ENCODE measurements at places on chromosomes 2 and 18.

DNA sequence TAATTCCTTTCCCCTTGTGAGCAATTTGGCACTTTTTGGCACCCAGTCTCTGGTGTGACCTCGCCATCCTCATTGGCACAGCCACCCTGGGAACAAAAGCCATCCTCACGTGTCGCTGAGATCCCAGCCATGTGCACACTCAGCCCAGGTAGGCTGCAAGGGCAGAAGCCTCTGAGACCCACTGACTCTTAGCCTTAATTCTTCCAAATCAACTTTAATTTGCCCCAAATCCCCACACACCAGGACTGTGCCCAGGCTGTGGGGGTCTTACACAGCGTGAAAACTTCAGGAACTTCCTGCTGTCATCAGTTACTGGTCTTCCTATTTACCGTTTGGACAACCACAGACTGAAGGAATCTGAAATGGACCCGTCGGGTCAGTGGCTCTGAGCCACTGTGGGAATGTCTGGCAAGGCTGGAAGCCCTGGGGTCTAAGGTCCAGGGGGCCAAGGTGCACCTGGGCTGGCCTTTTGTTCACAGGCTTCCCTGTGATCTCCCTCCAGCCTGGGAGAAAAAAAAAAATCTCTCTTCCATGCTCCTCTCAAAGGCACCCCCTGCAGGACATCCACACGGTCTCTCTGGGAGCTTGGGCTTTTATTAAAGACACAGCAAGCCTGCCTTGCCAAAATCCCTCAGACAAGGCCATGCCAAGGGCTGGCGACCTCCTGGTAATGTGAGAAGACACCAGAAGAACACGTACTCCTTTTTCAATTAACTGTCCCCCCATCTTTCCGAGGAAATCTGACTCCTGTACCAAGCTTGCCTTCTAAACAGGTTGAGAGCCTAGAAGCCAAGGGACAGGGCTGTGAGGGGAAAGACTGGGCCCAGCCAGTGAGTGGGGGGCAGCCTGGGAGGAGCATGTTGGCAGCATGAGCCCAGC is 42.1 kb upstream of the LAPTM4A start:
- DNase-seq, result no peak

DNA sequence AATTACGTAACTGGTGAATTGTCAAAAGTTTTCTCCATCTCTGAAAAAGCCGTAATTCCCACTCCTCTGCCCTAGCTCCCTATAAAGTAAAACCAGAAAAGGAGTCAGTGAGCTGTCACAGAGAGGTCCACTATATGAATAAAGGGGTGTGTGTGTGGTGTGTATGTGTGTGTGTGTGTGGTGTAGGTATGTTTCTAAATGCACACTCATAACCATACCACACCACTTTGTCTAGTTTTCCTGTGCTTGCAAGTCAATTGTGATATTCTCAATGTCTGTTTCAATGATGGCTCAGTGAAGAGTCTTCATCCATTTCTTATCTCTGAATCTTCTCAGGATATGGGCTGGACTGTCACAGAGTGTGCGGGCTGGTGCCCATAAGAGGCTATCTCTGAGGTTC is 54.8 kb upstream of the CCDC68 start:
- DNase-seq, result no peak

DNA sequence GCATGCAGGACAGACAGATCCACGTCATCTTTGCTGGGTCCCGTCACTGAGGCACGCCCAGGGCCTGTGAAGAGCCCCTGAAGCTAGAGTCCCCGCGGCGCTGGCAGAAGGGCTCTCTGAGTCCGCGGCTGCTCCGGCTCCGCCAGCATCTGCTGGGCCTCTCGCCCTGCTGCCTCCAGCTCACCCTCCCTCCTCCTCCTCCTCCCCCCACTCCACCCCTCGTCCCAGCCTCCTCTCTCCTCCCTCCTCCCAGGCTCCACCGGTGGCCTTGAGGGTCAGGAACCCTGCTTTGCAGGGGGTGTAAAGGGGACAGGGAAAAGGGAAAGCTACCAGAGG is at the start of gene TNS1:
TSS of gene TNS1 (minus strand) at position 151 of the 336 bp plus-strand sequence. CDS start at position 28, 123 bp downstream.
- DNase-seq, result no peak

DNA sequence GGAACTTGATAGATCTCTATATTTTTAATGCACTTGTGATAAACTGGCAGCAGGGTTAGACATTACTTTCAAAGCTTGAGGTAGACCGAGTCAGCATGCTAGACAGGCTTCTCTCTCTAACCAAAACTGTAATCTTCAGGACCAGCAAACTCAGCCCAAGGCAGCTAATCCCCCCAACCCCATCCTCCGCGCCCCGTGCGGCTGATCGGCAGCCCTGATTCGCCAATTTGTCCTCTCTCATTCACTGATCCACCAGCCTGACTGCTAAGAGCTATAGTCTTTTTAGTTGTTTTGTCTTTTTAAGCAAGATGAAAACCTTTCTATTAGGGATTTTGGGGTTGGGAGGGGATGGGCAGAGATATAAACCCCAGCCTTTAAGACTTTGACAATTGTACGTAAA is 20.7 kb downstream of the ASPRV1 start:
- DNase-seq, result no peak

- DNase-seq, result no peak
These were observed 33.5 kb downstream of the PNO1 start for GRCh38 chr2:68190991-68191731.

- DNase-seq, result no peak
These were observed 241.8 kb upstream of the EPC2 start for GRCh38 chr2:148402786-148403185.

GRCh38 chr2:226066873-226067272 is 667.4 kb downstream of the NYAP2 start:
- DNase-seq, result no peak

DNA sequence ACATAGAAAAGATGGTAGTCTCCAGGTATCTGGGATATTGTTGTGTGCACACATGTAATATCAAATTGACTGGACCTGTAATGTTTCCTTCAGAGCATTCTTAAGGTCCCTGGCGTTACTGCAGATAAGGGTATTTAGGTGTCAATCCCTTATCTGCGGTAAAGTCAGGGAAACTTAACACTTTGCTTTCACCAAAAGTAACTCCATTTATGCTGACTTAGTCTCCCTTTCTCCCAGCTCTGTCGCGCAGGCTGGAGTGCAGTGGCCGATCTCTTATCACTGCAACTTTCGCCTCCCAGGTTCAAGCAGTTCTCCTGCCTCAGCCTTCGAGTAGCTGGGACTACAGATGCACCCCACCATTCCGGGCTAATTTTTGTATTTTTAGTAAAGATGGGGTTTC is 1.8 kb downstream of the CNNM3 start:
- no peak for DNase-seq

GRCh38 chr2:216911886-216912285 is 52.0 kb upstream of the TNP1 start:
- no peak for DNase-seq

DNA sequence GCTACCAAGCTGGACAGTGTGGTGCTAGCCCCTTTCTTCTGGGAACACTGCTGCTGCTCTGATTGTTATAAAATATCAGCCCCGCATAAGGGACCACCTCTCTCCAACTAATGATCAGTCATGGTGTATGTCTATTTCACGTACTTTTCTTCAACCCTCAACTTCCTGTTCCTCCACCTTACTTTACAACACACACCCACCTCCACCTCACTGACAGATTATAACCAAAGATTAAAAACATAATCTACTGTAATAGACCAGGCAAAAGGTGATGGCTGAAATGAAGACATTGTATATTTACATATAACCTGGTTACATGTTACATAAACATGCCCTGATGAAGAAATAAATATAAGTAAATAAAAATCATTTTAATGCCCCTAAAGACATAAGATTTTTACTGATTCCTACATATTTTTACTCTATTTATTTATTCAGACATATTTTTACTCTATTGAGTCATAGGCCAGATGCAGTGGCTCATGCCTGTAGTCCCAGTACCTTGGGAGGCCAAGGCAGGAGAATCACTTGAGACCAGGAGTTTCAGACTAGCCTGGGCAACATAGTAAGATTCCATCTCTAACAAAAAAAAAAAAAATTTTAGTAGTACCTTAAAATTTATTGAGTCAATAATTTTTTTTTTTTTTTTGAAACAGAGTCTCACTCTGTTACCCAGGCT is 12.8 kb downstream of the STK39 start:
- no peak for DNase-seq

DNA sequence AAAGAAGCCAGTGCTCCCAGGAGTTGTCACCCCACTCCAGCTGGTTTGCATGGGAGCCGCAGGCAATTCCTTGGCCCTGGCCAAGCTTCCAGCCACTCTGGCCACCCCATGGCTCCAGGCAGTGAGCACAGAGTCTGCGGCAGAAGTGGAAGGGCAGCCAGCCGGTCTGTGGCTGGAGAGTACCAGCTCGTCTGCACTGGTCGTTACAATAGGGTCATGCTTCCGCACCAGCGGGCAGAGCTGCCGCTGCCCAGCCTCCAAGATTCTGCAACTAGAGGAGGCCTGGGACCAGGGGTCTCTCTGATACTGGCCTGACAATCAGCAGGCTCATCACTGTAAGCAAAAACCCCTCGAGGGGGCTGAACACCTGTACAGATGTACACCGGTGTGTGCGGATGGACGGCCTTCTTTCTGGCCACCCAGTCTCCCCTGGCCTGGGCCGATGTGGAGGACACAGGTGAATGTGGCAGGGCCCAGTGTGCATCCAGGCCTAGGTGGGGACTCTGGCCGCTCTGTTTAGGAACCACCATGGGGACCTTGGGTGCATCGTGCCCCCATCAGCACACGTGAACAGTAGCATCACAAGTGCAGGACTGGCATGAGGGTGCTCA is 51.9 kb upstream of the ODC1 start:
- DNase-seq, result no peak

- no peak for DNase-seq
These were observed 1.2 kb upstream of the C2orf72 start for GRCh38 chr2:231036131-231036530.

DNA sequence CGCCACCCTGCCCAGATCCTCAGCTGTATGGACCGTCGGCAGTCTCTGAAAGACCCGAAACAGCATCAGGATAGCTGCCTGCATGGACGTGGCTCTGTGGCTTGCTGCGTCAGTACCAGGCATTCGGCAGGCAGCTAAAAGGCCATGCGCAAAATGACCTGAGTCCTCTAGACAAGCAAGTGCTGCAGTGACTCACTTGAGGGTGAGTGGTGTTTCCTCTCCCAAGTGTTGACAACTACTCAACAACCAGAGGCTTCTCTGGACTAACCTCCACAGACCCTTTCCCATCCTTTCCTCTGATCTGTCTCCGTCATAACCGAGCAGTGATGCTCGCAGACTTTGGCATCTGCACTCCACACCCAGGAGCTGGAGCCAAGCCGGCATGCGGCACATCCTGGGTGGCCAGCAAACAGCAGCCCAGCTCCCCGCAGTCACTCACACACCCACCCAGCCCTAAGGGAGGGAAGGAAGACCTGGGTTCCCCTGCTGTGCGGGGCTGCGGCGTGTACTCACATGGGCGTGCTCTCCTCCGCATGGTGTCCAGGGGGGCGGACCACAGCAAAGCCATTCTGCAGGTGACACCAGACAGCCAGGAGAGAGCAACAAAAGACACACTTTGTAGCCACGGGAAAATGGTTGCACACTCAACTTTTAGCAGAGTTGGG is 239.3 kb downstream of the TWIST2 start:
- no peak for DNase-seq

DNA sequence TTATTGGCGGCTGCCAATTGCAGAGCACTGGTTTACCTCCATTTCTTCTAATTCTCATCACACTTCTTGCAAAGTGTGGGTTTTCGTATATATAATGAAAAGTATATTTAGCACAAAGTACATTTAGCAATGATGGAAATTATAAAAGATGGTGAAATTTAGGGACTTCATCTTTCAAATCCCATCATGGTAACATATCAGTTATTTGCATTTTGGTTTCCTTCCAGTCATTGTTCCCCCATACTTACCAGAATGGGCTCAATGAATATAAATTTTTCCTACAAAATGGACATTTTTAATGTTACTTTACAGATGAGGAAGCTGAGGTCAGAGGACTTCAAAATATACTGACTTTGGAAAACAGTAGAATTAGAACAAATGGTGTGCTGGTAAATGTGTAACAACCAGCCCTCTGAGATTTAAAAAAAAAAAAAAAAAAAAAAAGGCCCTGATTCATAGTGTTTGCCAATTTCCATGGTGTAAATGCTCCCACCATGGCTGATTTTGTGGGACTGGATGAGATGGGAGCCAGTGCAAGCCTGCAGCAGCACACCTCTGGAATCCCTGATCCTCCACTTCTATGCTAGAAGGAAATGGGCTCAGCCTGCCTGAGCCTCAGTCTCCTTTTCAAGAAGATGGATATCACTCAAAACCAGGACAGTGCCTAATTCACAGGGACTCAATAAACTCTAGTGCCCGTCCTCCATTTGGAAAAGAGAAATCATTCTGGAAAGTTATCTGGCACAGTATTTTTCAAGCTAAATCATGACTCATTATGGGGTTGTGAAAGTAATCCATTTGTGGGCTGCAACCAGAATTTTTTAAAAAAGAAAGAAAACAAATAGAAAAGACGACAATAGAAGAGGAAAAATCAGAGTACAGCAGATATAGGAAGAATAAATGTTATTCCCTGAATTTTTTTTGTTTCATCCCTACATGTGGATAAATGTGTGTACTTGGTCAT is 34.0 kb downstream of the LBH start:
- DNase-seq, result no peak

DNA sequence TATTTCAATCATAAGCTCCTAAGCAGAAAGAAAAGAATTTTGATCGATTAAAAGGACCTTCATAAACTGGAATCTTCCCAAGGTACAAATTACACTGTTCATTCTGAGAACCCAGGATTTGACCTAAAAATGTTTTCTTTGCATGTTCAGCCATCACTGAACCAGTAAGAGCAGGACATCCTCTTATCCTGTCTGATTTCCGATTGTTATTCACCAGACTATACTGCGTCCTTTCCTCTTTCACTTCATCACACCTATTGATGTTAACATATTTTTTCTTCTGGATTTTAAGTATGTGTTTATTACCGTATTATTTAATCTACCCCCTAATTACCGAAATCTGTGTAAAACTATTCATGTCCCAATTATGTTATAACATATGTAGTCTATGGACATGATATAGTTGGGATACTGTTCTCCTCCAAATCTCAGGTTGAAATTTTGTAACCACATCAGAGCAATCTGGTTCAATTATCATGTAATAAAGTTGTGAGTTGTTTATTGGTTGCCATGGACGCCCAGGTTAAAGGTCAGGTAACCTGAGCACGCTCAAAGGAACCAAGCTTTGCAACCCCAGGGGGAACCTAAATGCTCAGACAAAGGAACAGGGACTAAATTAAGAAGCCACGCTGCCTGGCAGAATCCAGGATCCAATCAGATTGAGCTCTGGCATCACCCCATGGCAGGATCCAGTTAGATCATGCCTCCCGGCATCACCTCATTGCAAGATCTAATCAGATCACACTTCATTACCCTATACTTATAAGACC is 11.6 kb upstream of the TBC1D8 start:
- no peak for DNase-seq

DNA sequence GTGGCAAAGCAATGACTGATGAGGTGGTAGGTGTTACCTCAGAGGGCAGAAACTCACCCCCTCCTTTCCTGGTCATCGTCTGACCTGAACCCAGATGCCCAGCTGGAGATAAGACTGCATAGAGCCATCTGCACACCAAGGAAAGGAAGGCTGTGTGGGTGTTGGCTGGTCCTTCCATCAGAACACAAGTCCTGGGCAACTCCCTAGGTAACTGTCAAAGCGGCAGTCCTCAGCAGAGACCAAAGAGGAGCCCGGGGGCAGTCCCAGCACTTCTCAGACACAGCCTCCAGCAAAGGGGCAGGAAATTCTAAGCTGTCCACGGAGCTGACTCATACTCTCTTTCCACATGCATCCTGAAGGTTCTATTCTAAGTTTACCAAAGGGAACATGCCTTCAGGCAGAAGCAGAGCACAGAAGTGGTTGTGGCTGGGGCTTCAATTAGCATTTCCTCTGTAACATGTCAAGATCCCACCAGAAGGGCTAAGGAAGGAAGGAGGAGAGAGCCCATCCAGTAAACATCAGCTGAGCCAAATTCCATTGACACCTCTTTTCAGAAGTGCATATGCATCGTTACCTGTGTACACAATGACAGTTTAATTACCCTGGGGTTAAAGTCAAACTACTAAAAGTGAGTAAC is 54.7 kb downstream of the SPRED2 start:
- DNase-seq, result no peak

Measured in stimulated activated CD4-positive, alpha-beta T cell treated with anti-CD3 and anti-CD28 coated beads, TNF-alpha, amount 100 ng/mL, for 4 hours (primary cell).